Prostate gland (tissue), 2 donors: ENCODE measurements at places on chromosomes 4 and X.
A peak's percentile ranks its signal among the peaks of the same experiment; 100 is the strongest.

DNA sequence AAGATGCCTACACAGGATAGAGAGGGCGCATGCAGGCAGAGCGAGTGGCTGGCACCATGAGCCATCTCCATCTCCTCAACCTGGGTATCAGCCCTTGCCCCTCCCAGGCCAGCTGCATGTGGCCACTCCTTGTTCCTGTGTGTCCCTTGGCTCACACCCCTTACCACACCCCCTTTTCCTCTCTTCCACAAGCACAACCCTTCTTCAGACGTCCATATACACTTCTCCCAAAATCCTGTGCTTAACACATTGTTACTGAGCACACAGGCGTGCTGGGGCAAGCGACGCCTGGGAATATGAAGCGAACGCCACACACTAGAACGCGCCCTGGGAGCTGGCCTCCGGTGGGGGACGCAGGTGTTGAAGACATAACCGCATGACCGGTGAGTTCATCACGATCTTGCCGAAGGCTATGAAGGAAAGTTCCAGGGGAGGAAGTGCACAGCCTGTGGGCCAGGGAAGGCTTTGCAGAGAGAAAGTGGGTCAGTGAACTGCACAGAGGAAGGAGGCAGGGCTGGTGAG lies 19.1 kb upstream of the KIAA0232 start:
- no peaks in the 10 kb centered on the region for H3K4me1 ChIP-seq
- DNase-seq: peak; percentile 68
- no peaks in the 10 kb centered on the region for H3K27me3 ChIP-seq
- no peak overlapping the region for H3K4me3 ChIP-seq

- DNase-seq: no peak
- H3K27me3 ChIP-seq: no peaks in the 10 kb centered on the region
- no peak overlapping the region for H3K4me3 ChIP-seq
- no peaks in the 10 kb centered on the region for H3K36me3 ChIP-seq
These were observed 8.0 kb upstream of the TMSB15C start for GRCh38 chrX:104084063-104084462.

DNA sequence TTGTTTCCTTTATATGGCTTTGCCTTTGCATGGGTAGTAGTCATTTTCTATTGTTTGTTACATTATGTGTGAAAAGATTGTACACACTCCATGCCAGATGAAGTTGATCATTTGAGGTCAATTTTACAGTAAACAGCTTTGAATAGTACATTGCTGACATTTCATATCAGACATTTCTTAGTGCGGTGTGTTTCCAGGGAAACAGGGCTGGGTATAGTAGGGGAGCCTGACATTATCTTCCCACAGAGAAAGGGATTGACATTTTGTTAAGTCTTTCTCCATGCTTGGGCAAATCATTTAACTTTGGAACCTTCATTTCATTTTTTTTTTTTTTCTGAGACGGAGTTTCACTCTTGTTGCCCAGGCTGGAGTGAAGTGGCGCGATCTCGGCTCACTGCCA lies 5.0 kb downstream of the FUNDC2 start:
- H3K27me3 ChIP-seq: no peaks in the 10 kb centered on the region
- H3K36me3 ChIP-seq: no peaks in the 10 kb centered on the region
- no peaks in the 10 kb centered on the region for H3K4me1 ChIP-seq
- H3K27ac ChIP-seq: no peak overlapping the region
- H3K4me3 ChIP-seq: no peak overlapping the region
- no peak for DNase-seq

DNA sequence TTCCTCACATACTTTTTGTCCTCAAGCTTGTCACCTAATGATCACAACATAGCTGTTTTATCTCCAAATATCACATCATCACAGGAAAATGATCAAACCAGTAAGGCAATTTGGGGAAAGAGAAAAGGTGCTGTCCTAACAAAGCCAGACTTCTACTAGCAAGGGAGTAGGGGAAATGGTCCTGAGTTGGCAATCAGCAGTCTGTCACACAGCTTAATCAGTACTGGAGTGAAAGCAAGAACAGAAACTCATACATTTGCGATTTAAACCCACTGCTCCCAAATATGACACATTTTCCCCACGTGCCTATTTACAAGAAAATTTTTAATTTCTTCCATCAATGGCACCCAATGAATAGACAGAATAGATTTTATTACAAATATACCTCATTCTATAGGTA lies 546.8 kb upstream of the FMR1 start:
- no peaks in the 10 kb centered on the region for H3K27me3 ChIP-seq
- no peak overlapping the region for H3K27ac ChIP-seq
- H3K4me1 ChIP-seq: no peaks in the 10 kb centered on the region
- no peak overlapping the region for H3K4me3 ChIP-seq
- H3K36me3 ChIP-seq: no peaks in the 10 kb centered on the region
- no peak for DNase-seq

- no peak overlapping the region for H3K4me3 ChIP-seq
- peak overlapping the region; percentile 98 for H3K27ac ChIP-seq
- H3K4me1 ChIP-seq: no peaks in the 10 kb centered on the region
- H3K27me3 ChIP-seq: no peaks in the 10 kb centered on the region
These were observed 3.9 kb downstream of the HCFC1 start for GRCh38 chrX:153967536-153968224.

DNA sequence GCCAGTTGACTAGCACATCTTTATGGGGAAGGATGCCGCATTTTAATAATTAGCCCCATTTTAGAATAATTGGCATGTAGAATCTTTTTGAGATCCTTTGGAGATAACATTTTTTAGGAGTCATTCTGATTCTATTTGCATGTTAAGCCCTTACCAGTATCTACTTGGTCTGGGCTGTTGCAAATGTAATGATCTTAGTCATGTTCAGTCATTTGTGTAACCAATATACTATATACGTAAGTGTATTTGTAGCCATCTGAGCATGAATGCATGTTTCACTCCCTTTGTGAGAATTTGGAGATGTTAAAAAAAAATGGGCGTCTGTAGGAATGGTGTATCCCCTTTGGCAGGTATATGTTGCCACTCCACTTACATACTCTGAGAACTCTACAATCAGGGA lies 119.1 kb downstream of the TEX13A start:
- H3K36me3 ChIP-seq: no peaks in the 10 kb centered on the region
- no peak overlapping the region for H3K4me3 ChIP-seq
- DNase-seq: no peak
- H3K27me3 ChIP-seq: no peaks in the 10 kb centered on the region

DNA sequence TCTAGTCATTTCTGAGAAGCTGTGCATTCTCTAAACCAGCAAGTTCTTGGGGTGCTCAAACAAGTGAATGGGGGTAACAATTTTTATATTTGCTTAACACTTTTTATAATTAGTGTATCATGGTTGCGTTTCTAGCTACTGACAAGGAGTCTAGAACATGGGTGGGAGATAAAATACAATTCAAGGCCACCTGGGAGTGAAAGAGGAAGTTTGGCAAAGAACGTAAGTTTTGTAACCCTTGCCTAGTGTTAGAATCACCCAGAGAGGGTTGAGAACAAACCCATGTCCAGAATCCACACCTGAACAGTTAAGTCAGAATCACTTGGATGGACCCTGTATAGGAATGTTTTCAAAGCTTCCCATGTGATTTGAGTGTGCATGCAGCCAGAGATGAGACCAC lies 92.7 kb downstream of the AFF2 start:
- H3K36me3 ChIP-seq: no peaks in the 10 kb centered on the region
- no peak for DNase-seq
- H3K27me3 ChIP-seq: no peaks in the 10 kb centered on the region
- H3K4me3 ChIP-seq: no peak overlapping the region

DNA sequence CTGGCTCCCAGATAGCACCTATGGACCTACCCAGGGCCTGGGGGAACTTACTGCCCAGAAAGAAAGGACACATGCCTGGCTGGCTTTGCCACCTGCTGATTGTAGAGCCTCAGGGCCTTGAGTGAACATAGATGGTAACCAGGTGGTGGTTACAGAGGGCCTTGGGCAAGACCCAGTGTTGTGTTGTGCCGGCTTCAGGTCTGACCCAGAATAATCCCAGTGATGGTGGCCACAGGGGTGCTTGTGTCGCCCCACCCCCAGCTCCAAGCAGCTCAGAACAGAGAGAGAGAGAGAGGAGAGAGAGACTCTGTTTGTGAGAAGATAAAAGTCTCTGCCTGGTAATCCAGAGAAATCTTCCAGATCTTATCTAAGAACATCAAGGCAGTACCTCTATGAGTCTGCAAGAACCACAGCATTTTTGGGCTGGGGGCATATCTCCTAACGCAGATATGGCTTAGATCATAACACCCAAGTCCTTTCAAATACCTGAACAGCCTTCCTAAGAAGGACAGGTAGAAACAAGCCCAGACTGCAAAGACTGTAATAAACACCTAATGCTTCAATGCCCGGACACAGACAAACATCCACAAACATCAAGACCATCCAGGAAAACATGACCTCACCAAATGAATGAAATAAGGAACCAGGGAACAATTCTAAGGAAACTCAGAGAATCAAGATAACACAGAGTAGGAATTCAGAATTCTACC lies 16.3 kb upstream of the RP2 start:
- H3K4me1 ChIP-seq: no peaks in the 10 kb centered on the region
- DNase-seq: no peak
- no peaks in the 10 kb centered on the region for H3K27me3 ChIP-seq
- no peaks in the 10 kb centered on the region for H3K36me3 ChIP-seq
- no peak overlapping the region for H3K27ac ChIP-seq

DNA sequence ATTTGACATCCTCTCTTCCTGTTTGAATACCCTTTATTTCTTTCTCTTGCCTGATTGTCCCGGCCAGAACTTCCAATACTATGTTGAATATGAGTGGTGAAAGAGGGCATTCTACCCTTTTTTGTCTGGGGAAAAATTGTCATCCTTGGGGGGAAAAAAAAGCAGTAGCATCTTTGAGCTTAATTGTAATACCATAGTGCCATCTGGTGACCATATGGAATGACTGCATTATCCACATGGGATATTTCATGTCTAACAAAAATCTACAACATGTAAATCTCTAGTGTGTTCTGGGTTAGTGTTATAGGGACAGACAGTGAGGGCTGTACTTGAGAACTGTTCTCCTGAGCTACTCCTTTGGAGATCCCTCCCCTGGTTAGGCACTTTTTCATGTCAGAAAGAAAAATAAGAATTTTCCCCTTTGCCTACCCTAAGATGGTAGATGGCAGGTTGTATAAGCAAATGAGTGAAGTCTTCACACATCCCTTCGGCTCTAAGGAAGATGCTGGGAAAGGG lies 26.0 kb downstream of the CAPN6 start:
- no peak overlapping the region for H3K27ac ChIP-seq
- no peaks in the 10 kb centered on the region for H3K36me3 ChIP-seq
- no peak overlapping the region for H3K4me3 ChIP-seq
- no peaks in the 10 kb centered on the region for H3K4me1 ChIP-seq

DNA sequence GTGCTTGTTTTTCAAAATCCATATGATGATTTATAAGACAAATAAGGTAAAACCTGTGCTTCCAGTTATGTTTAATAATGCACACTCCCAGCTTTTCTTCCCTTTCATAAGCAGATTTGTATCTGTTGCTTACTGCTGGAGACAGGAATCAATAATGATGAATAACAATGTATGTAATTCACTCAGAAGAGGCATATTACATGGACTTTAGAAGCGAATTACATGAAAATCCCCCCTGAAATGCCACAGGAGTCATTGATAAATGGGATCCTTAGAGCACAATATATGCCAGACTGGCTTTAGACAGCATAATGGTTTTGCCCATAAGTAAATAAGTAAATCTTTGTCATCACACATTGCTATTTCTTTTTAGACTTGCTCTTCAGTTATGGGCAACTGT lies 892.3 kb downstream of the CCSER1 start:
- H3K4me1 ChIP-seq: no peaks in the 10 kb centered on the region
- H3K4me3 ChIP-seq: no peak overlapping the region
- no peaks in the 10 kb centered on the region for H3K27me3 ChIP-seq
- no peak overlapping the region for H3K27ac ChIP-seq
- H3K36me3 ChIP-seq: no peaks in the 10 kb centered on the region
- DNase-seq: no peak

DNA sequence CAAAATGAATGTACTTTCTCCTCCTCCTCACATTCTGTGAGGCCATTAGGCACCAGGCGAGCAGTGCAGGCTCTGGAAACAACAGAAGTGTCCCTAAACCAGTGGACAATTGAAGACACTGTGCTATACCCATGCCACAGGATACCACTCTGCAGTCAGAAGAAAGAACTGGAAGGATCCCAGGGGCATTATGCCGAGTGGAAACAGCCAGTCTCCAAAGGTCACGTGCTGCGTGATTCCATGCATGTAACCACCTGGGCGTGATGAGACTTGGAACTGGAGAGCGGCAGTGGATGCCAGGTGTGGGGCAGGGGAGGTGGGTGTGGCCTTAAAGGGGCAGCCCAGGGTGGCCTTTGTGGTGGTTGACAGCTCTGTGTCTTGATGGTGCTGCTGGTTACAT lies 139.4 kb downstream of the EVC2 start:
- H3K4me1 ChIP-seq: no peaks in the 10 kb centered on the region
- no peak overlapping the region for H3K4me3 ChIP-seq
- DNase-seq: no peak
- H3K27me3 ChIP-seq: no peaks in the 10 kb centered on the region
- no peak overlapping the region for H3K27ac ChIP-seq

GRCh38 chrX:94216738-94217137 lies 542.7 kb downstream of the FAM133A start:
- no peaks in the 10 kb centered on the region for H3K27me3 ChIP-seq
- H3K4me3 ChIP-seq: no peak overlapping the region
- no peaks in the 10 kb centered on the region for H3K4me1 ChIP-seq
- H3K36me3 ChIP-seq: no peaks in the 10 kb centered on the region
- H3K27ac ChIP-seq: no peak overlapping the region
- DNase-seq: no peak

DNA sequence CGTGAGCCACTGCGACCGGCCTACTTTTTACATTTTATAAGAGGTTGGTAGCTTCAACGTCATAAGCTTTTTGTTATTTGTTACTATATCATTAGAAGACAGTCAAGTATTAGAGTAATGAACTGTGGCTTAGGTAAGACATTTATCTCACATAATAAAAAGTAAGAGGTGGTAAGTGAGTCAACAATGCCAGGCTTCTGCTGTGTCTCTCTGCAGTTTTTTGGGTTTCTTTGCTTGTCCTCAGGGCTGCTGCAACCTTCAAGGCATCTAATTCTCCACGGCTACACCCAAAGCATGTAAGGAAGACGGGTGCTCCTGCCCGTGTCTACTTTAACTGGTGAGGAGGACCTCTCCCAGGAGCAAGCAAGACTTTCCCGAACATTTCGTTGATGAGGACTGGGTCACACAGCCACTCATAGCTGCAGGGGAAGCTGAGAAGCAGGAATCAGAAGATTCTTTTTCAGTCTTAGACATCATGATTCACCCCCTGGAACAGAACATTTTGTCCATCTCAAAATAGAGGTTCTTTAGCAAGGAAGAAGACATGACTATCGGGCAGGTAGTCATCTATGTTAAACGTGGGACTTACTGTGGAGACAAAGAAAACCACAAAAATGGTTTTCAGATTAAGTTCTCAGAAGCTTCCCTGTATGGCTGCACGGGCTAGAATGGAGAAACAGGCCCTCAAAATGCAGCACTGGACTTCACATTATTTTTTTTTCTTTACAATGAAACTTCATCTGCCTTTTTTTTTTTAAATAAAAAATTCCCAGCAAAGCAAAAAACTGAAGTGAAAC lies 13.0 kb upstream of the RHOH start:
- no peaks in the 10 kb centered on the region for H3K36me3 ChIP-seq
- H3K4me1 ChIP-seq: no peaks in the 10 kb centered on the region
- no peak overlapping the region for H3K27ac ChIP-seq
- no peak for DNase-seq
- no peak overlapping the region for H3K4me3 ChIP-seq
- no peaks in the 10 kb centered on the region for H3K27me3 ChIP-seq

- no peak overlapping the region for H3K27ac ChIP-seq
- no peaks in the 10 kb centered on the region for H3K27me3 ChIP-seq
- no peak overlapping the region for H3K4me3 ChIP-seq
- H3K36me3 ChIP-seq: no peaks in the 10 kb centered on the region
- H3K4me1 ChIP-seq: no peaks in the 10 kb centered on the region
- no peak for DNase-seq
These were observed 540.9 kb downstream of the PPARGC1A start for GRCh38 chr4:23348789-23349498.
